ENCODE measurements at places on chromosomes 11 and 22.

- DNase-seq, result no peak
These were observed 454.7 kb downstream of the INSC start for GRCh38 chr11:15569305-15570025.

DNA sequence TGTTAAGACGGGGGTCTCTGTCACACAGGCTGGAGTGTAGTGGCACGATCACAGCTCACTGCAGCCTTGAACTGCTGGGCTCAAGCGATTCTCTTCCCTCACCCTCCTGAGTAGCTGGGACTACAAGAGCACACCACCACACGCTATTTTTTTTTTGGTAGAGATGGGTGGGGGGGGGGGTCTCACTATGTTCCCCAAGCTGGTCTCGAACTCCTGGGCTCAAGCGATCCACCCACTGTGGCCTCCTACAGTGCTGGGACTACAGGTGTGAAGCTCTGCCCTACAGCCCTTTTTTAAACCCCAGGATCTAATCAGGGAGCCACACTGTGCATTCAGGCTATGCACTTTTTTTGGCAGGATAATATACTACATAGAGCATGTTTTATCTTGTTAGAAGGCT, 1.4 kb upstream of the DHCR7 start:
- peak; percentile 16 for DNase-seq

DNA sequence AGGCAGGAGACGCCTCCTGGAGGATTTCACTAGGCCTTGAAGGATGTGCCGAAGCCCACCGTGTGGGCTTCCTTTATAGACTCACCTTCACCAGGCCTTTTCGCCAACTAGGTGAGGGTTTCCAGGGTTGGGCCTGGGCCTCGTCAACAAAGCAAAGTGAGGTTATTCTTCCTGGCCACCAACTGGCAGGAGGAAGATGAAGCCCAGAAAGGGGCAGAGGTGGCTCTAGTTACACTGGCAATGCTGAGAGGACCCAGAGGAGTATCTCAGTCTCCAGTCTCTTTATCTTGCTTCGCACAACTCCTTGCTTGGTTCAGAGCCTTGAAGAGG, 404 bp upstream of the RELT start:
- DNase-seq, result no peak

- peak; percentile 42 for DNase-seq
These were observed 119.7 kb upstream of the CD82 start for GRCh38 chr11:44445500-44446365.

DNA sequence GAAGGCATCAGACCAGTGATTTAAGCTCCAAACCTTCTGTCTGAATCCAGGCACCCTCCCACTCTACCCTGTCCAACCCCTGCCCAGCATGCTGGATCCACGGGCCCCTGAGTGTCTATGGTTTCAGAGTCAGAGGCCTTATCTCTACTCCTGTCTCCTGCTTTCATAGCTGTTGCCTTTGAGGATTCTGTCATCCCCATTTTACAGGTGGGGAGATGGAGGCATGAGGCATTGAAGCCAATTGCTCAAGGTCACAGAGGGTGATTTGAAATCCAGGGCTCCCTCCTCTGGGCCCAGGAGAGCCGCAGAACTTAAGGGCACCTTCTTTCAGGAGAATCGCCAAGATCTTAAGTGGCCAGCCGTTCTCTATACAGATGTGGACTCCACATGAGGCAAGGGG, 3.1 kb downstream of the KCNJ4 start:
- DNase-seq, result no peak

DNA sequence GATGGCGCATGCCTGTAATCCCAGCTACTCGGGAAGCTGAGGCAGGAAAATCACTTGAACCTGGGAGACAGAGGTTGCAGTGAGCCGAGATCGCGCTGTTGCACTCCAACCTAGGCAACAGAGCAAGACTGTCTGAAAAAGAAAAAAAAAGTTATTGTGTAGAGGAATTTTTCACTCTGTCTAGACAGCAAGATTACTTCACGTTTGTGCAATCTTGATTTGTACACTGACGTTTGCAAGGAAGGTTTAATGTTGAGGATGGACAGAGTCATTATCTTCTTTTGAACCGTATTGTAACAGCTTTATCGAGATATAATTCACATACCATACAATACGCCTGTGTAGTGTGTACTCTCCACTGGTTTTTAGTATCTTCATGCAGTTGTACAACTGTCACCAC, 3.7 kb downstream of the CTTN start:
- DNase-seq, result no peak

GRCh38 chr11:10604798-10605197, 36.3 kb upstream of the LYVE1 start:
- no peak for DNase-seq

- no peak for DNase-seq
These were observed 9.3 kb downstream of the SLC37A2 start for GRCh38 chr11:125072218-125072960.

DNA sequence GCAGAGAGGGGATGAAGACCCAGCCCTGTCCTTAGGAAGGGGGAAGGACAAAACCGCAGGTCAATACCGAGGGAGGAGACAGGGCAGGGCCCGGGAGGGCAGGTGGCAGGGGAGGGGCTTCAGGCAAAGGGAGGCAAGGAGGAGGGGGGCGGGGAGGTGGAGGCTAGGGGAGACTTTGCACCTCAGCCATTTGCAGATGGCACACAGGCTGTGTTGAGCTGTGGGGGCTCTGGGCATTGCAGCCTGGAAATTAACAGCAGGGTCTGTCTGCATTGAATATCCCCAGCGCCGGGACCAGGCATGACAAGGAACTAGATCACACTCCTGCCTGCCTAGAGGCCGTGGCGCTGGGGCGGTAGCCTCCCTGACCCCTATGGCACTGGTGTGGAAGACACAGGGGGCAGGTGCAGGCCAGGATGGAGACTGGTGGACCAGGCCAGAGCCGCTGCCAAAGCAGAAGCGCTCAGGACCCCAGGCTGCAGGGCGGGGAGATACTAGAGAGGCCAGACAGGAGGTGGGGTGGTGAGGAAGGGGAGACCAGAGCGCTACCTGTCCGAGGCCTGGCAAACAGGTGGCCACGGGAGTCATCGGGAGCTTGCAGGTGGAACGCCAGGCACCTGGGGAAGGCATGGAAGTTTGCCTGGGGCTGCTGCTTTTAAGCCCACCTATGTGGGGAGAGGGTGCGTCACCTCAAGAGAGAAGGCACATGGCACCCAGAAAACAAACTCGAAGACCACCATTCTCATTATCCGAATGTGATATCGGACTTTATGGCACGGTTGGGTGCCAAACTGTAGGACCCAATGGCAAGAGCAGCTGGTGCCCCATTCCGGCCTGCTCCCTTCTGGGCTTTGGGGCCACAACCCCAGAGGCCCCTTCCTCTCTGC, 11.5 kb downstream of the CBX6 start:
- peak; percentile 42 for DNase-seq

- DNase-seq, result no peak
These were observed 332.2 kb upstream of the RAG2 start for GRCh38 chr11:36930256-36930655.

- DNase-seq, result no peak
These were observed 16.3 kb upstream of the CYP2R1 start for GRCh38 chr11:14908214-14908880.

GRCh38 chr11:12118949-12119348, 8.6 kb downstream of the MICAL2 start:
- no peak for DNase-seq
